ENCODE measurements at places on chromosomes 12 and 14.

GRCh38 chr12:106769078-106769477 lies 5.4 kb upstream of the RIC8B start:
- no peak for DNase-seq

- DNase-seq = no peak
These were observed 25.6 kb upstream of the GCH1 start for GRCh38 chr14:54928216-54928615.

- DNase-seq = no peak
These were observed 15.5 kb upstream of the MGP start for GRCh38 chr12:14901228-14901562.

DNA sequence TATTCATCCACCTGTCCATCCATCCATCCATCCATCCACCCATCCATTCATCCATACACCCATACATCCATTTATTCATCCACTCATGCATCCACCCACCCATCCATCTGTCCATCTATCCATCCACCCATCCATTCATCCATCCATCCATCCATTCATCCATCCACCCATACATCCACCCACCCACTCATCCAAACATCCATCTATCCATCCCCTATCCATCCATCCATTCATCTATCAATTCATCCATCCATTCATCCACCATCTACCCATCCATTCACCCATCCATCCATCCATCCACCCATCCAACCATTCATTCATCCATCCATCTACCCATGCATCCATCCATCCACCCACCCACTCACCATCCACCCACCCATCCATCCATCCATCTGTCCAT lies 142.6 kb upstream of the SFSWAP start:
- no peak for DNase-seq

- DNase-seq = no peak
These were observed 129.5 kb upstream of the RTL1 start for GRCh38 chr14:101033006-101033405.

GRCh38 chr12:122064780-122065588 lies 13.6 kb upstream of the MLXIP start:
- no peak for DNase-seq

DNA sequence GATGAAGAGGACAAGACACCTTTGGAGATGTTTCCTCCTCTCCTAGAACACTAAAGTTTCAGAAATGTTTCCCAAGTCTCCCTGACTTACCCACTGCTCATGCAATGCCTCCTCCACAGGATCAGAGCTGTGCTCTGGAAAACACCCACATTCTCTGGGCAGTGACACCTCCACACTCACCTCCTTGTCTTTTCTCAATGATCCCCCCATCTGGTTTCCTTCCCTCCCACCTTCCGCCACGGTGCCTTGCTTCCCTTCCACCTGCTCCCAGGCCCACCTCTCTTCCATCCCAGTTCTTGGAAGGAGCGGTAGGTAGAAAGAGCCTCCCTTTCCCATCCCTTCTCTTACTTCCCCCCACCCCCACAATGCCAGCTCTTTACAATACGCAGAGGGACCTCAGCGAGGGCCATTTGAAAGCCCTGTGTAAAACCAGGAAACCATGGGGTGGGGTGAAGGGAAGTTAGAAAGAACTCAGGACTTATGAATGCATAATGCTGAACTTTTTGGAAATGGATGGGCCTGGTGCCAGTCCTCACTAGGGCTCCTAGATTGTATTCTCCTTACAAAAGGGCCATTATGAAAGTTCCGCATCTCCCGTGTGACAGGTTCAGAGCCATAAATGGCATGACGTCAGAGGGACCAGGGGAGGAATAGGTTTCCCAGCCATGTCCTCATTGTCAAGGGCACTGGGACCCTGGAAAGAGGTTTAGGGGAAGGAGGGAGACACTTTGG lies 12.8 kb downstream of the FBLN5 start:
- DNase-seq = no peak

DNA sequence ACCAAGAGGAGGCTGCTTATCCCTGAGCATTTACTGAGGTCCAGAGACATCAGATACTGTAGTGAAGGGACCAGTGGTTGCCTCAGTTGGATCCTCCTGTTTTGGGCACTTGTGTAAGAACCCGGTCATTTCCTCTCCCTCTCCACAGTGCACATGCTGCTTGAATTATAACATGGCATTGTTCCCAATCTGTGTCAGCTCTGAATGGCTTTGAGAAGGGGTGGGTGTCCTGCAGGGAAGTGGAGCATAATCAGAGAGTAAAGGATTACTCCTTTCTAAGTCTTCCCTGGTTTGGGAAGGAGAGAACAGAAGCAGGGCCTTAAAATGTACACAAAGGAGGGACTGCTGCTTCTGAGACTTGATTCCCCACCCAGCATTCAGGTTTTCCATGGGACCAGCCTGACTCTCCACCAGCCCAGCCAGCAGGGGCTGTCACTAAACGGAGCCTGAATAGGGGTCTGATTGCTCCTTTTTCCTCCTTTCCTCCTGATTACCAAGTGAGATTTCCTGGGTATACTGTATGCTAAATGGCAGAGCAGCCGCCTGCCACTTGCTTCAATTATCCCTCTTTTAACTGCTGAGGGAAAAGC lies 78.4 kb downstream of the NRXN3 start:
- no peak for DNase-seq

- DNase-seq = no peak
These were observed 170.6 kb upstream of the GARIN6 start for GRCh38 chr12:99476956-99477355.

DNA sequence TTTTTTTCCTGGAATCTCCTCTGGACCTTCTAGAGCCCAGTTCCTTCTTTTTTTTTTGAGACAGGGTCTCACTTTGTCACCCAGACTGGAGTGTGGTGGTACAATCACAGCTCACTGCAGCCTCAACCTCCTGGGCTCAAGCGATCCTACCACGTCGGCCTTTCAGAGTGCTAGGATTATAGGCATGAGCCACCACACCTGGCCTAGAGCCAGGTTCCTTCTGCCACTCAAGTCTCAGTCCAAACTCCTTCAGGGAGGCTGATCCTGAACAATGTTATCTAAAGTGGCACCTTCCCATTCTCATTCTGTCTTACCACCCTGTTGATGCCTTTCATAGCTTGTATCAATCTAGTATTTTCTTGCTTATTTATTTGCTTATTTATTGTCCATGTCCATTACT lies 22.3 kb upstream of the ELK3 start:
- DNase-seq = no peak

GRCh38 chr12:51547606-51548005 lies 43.4 kb upstream of the SCN8A start:
- no peak for DNase-seq

- DNase-seq = no peak
These were observed 15.9 kb downstream of the AVIL start for GRCh38 chr12:57802607-57803006.

GRCh38 chr14:54787261-54787660 lies 115.4 kb downstream of the GCH1 start:
- no peak for DNase-seq

- no peak for DNase-seq
These were observed 28.2 kb downstream of the DACT1 start for GRCh38 chr14:58665773-58666500.

DNA sequence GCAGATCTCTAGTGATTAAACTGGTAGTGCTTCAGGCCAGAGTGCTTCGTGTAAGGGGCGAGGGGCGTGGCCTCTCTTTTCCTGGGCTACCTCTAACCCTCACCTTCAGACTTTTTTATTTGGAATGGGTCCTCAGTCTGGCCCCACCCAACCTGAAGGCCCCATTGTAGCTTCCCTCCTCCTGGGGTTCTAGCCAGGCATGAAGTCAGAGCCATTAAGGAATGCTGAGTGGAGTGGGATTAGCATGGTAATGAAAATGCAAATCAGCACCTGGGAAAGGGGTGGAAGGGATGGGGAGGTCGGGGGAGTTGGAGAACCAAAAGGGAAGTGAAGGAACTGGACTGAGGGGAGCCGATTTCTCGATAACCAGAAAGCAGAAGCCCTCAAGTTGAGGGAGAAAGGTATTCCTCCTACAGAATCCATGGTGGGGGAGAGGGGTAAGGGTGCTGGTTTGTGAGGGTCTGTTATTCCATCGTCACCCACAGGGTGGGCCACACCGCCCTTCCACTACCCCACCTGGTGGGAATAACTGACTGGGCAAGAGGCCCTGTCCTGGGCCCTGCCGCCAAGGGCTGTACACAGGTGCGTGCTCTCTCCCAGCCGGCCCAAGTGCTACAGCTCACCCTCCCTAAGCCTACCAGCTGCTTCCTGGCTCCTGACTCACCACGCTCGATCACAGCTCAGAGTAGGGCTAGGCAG lies 14.1 kb downstream of the ZFHX2 start:
- DNase-seq = no peak

- DNase-seq = no peak
These were observed 284.5 kb downstream of the DPF3 start for GRCh38 chr14:72609205-72609916.

DNA sequence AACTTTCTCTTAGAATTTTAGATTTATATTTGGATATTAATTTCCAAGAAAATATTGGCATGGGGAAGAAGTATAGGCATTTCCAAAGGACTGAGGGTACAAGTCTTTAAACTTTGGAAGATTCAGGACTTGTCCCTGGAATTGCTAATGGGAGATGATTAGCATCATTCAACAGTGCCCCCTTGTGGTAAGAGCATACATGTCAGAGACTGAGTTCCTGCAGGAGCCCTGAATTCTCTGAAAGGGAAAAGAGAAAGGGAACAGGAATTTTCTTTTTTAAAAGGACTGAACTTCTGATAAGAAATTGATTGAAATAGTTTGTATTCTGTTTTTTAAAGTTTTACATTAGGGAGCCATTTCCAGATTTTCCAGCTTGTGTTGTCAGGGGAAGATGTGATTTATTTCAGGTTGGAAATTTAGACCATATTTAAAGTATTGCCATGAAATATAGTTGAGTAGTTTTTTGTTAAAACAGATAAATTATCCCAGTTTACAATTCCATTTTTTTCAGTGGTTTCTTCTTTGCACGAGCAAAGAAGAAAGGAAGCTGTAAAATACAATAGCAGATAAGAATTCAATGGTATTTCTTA lies 44.0 kb upstream of the REP15 start:
- no peak for DNase-seq

DNA sequence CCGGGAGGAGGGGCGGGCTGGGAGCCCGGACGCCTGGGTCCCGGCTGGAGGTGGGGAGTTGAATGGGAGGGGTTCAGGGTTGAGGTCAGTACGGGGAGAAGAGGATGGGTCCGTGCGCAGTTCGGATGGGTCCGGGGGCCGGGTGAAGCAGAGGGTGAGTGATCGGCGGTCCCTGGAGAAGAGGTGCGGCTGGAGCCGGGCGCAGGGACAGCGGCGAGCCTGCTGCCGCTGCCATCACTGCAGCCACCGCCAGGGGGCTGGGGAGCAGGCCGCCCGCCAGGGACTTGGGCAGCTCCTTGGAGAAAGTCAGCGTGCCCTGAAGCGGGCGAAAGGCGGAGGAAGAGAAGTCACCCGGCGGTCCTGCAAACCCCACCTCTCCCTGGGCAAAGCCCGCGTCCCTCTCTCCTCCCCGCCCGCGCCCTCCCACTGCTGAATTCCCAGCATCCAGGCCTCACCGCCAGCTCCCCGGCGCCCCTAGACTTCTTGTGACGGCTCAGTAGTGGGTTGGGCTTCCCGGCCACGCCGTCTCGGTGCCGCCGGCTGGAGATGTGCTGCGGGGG lies 6.0 kb upstream of the GPR84 start:
- no peak for DNase-seq

- DNase-seq = no peak
These were observed 78.0 kb upstream of the MDM1 start for GRCh38 chr12:68410018-68410660.

DNA sequence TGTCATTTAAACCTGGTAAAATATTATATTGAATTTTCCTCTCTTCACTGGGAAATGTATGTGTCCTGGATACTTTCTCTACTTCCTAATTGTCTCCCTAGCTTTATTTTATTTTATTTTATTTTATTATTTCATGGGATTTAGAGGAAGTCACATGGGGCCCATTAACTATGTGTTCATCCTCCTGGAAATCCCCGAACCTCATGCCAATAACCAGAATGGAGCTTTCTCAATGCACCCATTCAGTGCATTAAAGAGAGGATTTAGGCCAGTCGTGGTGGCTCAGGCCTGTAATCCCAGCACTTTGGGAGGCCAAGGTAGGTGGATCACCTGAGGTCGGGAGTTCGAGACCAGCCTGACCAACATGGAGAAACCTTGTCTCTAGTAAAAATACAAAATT lies 1.3 kb upstream of the RPGRIP1 start:
- no peak for DNase-seq

DNA sequence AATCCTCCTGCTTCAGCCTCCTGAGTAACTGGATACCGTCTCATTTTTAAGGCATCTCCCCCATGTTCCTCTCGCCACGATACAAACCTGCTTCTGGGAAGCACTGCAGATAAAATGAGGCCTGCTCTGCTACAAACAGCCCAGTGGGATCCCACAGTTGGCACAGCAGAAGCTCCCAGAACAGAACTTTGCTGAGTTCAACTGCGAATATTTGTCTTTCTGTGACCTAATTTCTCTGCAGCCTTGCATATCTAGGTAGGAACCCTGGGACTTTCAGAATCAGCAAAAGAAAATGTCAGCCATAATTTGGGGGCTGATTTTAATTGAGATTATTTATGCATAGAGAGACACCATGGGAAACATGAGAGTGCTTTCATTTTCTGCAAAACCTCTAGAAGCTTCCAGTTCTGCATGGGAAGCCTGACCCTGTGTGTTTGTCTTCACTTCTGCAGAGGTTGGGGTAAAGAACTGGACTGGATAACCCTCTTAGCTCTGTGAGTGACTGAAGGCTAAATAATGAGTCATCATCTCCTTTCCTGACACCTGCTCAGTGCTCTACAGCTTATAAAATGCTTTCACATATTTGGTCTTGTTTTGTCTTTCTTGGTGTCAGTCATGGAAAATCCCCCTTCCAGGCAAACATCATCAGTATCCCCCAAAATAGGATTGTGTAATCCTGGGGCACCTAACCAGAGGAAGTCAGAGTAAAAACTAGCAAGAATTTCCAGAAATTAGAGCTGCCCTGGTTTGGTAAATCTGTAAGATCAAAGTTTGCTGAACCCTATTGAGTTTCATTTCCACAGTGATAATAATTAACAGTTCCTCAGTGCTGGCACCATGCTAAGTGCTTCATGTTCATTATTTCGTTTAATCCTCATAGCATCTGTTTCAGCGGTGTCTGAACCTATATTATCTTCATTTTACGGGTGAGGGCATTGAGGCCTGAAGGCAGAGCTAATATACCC lies 185.8 kb downstream of the SLC15A4 start:
- DNase-seq = no peak

GRCh38 chr12:4829161-4829792 lies 80.4 kb upstream of the KCNA1 start:
- no peak for DNase-seq

- DNase-seq = no peak
These were observed 2.0 kb downstream of the AQP6 start for GRCh38 chr12:49974677-49975317.

Measured in activated CD8-positive, alpha-beta memory T cell treated with anti-CD3 and anti-CD28 coated beads for 1 hour (primary cell).